ENCODE measurements at places on chromosomes 5 and 9. TPM values are rescaled to one million over a fixed set of nuclear protein-coding genes. Genes with fewer than 3 reads are reported as not detected.

DNA sequence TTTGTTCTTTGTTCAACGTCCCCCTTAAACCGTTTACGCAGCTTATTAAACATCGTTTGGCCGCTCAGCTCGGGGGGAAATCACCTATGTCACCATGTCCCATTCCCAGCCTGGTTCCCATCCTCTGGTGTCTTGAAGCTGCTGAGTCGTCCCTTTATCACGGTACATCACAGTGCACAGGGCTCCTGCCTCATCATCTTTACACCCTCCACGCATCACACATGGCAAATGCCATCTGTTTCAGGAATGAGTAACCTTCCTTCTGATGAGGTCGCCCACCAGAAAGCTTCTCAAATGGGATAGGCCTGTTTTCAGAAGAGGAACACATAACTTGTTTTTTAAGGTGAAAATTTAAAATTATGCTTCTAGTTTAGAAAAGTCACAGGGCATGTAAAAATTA, 7.9 kb upstream of the LHX6 start:
- no peak for DNase-seq

GRCh38 chr9:116928884-116929283, 241.8 kb downstream of the TRIM32 start:
- no peak for DNase-seq

The ATG10 gene
- total RNA-seq: 11.8 TPM

The DHFR gene
- total RNA-seq: 21.4 TPM

DNA sequence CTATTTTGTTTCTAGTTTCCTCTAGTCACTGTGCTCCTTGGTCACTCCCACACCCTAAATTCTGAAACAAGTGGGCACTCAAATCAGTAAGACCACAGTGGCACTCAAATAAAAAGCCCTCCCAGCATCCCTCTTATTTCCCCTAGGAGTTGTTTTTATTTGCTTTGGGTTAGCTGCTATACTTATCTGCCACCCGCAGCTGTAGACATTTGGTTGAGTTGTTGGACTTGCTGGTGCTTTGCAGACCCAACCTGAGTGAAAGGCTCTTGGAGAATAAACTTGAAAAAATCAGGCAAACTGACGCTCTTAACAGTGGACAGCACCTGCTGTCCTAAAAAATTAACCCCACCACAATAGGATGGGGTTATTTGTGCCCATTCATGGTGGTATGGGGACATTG, 203.0 kb downstream of the SPATA31A6 start:
- no peak for DNase-seq

GRCh38 chr9:16133556-16134227, 580.8 kb downstream of the CCDC171 start:
- peak; percentile 88 for DNase-seq

DNA sequence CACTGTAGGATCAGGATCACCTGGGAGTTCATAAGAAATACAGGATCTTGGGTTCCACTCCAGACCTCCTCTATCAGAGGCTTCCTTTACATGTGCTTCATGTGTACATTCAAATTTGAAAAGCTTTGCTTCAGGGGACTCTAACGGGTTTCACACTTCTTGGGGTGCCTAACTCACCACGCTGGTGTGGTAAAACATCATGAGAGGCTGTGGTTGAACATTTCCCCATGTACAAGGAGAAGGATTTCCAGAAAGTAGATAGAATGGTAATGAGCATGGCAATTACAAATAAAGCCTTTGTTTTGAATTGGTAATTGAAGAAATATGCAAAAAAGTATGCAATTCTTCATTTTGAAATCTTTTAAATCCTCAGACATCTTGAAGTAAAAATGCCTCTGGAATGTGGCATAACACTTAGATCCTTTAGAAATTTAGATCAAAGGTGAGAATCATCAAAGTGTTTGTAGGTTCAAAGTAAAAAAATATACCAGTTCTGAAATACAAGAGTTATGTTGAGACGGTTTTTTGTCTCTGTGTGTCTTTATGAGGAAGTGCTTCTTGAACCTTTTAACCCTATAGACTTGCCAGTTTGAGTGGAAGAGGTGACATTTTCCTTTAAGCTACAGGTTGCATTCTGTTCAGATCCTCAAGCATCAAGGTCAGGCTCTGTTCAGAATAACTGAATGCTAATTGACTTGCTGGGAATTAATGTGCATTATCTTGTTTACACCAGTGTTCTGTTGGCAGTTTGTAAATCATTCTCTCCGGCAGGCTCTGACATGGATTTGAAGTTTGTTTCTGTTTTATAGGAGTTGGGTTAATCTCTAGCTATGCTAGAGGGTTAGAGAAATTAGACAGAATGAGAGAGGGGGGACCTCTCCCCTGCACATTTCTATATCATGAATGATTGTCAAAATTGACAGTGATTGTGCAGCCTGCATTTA, 415.3 kb downstream of the MAN2A1 start:
- DNase-seq: no peak

DNA sequence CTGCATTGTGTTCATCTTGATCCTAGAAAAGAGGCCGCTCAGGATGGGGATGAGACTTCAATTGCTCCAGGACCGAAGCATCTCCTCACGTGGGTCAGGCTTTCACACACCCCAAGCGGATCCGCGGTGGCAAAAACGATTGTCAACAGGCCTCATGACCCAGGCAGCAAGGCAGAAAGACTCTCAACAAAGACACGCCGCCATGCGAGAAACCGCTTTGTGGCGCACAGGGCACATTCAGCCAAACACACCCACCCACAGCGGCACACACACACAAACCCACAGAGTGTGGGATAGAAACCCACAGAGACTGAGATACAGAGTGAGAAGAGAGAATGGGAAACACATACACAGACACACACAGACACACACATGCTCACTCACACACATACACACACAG, 483.4 kb downstream of the SPATA31A7 start:
- DNase-seq: no peak

DNA sequence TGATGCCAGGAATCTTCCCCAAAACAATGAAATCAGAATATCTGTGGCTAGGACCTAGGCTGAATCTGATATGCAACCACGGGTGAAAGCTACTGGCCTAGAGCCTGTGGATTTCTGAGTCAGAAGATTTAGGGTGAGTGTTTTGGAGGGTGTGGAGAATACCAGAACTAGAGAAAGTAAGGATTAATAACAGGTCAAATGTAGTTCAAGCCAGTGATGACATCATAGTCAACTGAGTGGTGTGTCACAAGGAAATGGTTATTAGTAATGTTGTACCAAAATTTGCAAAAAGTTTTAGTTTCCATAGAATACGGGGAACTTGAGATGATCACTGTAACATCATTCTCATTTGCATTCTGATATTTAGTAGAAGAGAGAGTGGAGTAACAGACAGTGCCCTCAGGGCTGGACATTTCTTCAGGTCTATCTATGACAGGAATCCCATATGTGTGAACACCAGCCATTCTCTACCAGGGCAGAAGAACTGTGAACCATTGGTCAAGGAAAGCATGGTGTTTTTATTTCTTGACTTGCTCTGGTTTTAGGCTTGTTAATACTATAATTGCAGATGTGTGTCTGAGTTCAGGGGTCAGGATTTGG, 3.7 kb downstream of the GALNT12 start:
- peak; percentile 78 for DNase-seq

- no peak for DNase-seq
Observed at GRCh38 chr9:118366228-118366627, 662.0 kb downstream of the TLR4 start.

DNA sequence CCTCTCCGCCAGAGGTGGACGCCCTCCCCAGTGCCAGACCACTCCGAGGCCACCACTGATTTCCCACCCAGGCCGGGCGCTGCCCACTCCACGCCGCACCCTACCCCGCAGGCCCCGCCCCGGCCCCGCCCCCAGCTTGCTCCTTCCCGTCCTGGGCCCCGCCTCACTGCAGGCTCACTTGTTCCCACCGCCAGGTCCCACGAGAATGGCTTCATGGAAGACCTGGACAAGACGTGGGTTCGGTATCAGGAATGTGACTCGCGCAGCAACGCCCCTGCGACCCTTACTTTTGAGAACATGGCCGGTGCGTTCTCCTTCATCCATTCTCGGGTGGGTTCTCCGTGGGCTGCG, 6.5 kb downstream of the LRRC26 start:
- DNase-seq: no peak

- peak; percentile 87 for DNase-seq
Observed at GRCh38 chr5:8756498-8757084, 789.3 kb downstream of the SEMA5A start.

The SH3TC2 gene
- total RNA-seq: 32.0 TPM

- no peak for DNase-seq
Observed at GRCh38 chr5:112867411-112867810, 6.3 kb downstream of the SRP19 start.

GRCh38 chr9:119955276-119955675, 586.0 kb upstream of the BRINP1 start:
- DNase-seq: no peak

GRCh38 chr5:36723912-36724311, 117.5 kb downstream of the SLC1A3 start:
- no peak for DNase-seq

DNA sequence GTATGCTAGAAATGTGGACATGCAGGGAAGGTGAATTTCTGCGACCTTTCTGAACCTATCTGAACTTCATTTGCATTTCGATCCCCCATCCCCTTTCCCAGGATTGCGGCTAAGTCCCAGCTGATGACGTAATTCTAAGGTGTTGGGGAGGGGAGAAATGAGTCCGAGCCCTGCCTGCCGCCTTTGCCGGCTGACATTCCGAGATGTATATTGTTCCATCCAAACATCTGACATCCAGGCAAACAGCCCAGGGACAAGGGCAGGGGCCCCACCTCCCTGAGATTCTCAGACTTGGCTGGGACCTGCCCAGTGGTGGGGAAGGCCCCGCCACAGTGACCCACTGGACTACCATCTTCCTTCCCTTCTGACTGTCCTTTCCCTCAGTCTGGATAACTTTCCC, 494.6 kb downstream of the ENC1 start:
- DNase-seq: no peak

- DNase-seq: peak; percentile 54
Observed at GRCh38 chr9:133351908-133352634, 4.1 kb downstream of the RPL7A start.

DNA sequence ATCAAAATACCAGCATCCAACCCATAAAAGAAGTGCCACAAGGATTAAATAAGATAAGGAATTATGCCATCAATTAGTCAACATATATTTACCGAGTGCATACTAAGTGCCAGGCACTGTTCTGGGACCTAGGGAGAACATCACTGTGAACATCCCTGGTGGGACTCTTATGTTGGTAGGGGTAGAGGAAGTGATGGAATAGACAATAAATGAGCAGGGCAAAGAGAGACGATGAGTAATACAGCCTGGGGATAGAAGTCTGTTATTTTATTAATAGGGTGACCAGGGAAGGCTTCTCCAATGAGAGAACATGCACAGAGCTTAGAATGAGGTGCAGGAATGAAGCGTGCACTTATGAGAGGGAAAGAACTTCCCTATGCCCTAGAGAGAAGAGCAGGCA, 47.4 kb upstream of the VLDLR start:
- DNase-seq: peak; percentile 62

GRCh38 chr9:112037281-112038016, 137.6 kb downstream of the SUSD1 start:
- peak; percentile 46 for DNase-seq

The RGS14 gene
- 32.3 TPM for total RNA-seq

GRCh38 chr5:60295423-60295822, 401.9 kb upstream of the PDE4D start:
- peak; percentile 39 for DNase-seq

DNA sequence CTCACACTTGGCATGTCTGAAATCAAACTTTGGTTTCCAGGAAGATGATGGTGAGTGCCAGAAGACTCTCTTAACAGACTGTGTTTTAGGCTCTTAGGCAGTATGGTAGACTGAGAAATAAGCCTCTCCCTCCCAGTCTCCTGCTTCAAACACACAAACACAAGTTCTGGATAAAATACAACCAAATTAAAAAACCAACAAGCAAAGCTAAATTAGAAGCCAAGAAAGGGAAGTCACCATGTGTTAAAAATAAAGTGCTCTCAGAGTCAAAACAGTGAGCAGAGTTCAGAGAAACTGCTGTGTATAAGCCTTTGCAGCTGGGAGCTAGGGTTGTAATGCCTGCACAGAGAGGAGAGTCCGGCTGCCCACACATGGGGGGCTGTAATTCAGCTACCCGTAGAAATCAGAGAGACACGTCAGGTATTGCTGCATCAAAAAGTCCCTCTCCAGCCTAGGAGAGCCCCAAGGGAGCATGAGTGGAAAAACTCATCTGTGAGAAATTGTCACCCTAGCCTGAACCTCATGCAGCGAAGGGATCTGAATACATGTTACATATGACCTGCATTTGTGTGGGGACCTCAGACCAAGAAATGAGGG, 62.6 kb downstream of the ANGPTL2 start:
- no peak for DNase-seq

Data from PC-3 (cell line).